Suprapubic skin (tissue), 4 donors: ENCODE measurements at places on chromosomes 12 and 14.

GRCh38 chr12:49413010-49413409, 45.7 kb downstream of the SPATS2 start:
- no peak for DNase-seq

- DNase-seq, result peak; percentile 75
Measured at GRCh38 chr12:54229624-54230212, 40.9 kb upstream of the SMUG1 start.

- no peak for DNase-seq
Measured at GRCh38 chr12:120677765-120678473, 9.0 kb upstream of the MLEC start.

DNA sequence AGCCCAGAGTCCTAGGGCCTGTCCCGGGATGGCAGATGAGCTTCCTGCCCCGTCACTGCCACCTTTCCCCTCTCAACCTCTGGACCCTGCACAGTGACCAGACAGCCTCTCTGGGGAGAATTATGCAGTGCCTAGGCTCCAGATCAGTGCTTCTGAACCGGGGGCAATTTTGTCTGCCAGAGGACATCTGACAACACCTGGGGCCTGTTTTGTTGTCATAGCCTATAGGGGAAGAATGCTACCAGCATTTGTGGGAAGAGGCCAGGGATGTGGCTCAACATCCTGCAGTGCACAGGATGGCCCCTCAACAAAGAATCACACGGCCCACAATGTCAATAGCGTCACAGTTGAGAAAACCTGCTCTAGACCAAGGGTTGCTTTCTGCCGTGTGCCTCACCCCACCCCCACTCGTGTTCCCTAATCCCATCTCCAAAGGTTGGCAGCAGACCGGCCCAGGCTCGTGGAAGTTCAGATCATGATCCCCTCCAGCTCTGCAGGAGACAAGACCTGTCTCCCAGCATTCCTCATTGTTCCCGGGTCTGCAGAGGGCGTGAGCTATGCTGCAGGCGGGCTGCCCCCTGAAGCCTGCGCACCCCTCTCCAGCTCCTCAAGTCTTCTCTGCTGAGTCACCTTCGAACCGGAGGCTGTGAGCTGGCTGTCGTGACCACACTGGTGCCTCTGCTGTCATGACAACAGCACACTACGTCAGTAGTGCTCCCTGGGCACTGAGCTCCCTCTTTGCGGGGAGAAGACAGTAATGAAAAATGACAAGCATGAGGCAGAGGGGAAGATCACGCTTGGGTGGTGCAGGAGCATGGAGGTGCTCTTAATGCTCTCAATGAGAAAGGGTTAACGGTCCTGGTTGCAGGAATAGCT, 2.0 kb upstream of the GAPDH start:
- no peak for DNase-seq

- DNase-seq, result no peak
Measured at GRCh38 chr14:89648510-89648909, 231.5 kb upstream of the FOXN3 start.

DNA sequence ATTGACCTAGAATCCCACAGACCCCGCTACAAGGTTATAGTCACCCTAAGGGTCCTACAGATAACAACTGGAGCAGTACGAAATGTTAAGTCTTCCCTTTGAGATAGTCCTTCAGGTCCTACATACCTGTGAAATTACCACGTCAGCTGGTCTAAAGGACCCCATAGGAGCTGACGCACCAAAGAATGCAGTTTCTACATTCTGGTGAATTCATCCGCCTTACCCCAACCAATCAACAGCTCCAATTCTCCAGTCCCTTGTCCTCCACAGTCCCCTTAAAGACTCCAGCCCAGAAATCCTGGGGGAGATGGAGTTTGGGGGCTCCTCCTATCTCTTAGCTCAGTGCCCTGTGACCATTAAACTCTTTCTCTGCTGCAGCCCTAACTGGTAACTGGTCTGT, 36.2 kb upstream of the PRMT8 start:
- DNase-seq, result no peak

- no peak for DNase-seq
Measured at GRCh38 chr12:92814584-92814983, 111.8 kb downstream of the PLEKHG7 start.

GRCh38 chr12:125944446-125944845, 879.2 kb downstream of the AACS start:
- no peak for DNase-seq

DNA sequence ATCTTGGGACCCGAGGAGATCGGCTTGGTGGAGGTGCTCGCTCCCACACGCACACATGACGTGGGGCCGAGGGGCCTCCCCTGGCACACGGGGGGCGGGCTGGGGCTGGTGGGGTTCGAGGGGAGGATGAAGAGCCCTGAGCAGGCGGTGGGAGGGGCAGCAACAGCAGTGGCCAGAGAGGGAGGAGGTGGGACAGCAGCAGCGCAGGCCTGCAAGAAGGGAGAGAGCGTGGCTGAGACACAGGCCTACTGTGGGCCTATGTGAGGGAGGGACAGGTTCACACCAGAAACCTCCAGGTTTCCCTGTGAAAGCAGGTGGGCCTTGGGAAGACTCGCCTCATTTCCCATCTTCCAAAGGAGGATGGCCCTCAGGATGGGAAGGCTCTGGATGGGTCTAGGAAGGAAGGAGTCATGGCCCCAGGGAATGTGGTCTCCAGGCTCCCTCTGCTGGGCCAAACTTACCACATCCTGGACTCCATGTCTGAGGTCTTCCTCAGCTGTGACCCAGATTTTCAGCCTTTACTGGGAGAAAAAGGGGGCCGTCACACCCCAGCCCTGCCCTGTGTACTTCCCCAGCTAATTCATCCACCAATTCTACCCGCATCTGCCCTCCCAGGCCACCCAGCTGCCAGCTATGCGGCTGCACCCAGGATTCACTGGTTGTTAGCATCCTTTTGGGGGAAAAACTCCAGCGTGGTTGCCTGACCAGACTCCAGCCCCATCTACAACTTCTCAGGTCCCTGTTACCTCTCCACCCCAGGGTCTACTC, 2.8 kb downstream of the PIANP start:
- DNase-seq, result no peak

- peak; percentile 56 for DNase-seq
Measured at GRCh38 chr14:104096751-104097700, 11.5 kb downstream of the ASPG start.

DNA sequence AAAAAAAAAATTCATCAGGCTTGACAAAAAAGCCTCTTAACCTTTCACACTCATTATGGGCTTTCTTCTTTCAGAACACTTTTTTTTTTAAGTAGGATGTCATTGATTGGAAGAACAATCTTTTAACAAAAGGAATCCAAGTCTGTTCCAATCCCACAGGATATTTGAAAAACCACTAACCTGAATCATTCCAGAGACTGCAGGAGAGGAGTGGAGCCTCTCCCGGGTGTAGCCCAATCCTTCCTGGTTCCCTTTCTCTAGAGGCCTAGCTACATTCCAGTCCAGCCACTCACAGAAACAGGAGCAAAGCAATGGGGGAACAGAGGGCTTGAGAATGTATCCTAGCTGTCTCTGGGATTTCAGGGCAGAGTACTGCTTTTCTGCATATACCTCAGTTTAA, 4.3 kb downstream of the MFAP5 start:
- DNase-seq, result no peak

DNA sequence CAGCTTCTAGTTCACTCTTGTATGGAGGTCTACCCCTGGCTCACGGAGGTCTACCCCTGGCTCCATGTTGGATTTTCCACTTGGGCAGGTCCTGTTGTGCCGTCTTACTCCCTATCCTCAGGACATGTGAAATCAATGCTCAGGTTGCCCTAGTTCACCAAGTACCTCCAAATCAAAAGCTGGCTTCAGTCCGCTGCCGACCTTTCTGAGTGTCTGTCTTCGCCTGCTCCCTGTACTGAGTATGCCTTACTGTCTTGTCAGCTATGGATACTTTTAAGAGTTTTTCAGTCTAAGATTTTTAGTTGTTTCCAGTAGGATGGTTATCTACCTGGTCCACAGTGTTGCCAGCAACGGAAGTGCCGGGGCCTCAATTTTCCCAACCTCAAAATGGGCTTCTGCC, 40.1 kb upstream of the BCL11B start:
- no peak for DNase-seq

DNA sequence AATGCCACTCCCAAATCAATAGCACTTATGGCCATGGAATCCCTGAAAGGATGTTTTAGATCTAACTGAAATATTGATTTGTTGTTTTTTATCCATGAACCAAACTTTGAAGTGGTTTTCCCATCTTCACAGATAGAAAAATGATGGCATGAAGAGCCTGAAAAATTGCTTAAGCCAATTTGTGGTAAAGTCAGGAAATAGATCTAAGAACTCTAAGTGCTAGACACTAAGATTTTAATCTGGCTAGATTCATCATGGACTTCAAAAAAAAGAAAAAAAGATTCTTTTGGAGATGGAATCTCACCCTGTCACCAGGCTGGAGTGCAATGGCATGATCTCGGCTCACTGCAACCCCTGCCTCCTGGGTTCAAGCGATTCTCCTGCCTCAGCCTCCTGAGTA, 45.0 kb upstream of the STRN3 start:
- DNase-seq, result no peak
